SJSA1 (cell line): ENCODE measurements at places on chromosomes 12 and 14. TPM values are rescaled to one million over a fixed set of nuclear protein-coding genes. Genes with fewer than 3 reads are reported as not detected.

- peaks cover 35% of the 10 kb centered on the region for H3K36me3 ChIP-seq
- H3K27me3 ChIP-seq: no peaks in the 10 kb centered on the region
- peak within 1 kb of the TSS; percentile 34 for H3K27ac ChIP-seq
- peak; percentile 99 for DNase-seq
- peaks cover 14% of the 10 kb centered on the region for H3K4me1 ChIP-seq
Observed at GRCh38 chr12:53180220-53180930, at the start of the genes CSAD and ZNF740. CSAD (minus strand) TSS chr12:53180925; CDS start chr12:53173470, 7,455 bp downstream. ZNF740 (plus strand) TSS chr12:53180722; CDS start chr12:53181984, 1,262 bp downstream.

The ASB2 gene
- total RNA-seq: 14.9 and 22.0 TPM in 2 replicates

DNA sequence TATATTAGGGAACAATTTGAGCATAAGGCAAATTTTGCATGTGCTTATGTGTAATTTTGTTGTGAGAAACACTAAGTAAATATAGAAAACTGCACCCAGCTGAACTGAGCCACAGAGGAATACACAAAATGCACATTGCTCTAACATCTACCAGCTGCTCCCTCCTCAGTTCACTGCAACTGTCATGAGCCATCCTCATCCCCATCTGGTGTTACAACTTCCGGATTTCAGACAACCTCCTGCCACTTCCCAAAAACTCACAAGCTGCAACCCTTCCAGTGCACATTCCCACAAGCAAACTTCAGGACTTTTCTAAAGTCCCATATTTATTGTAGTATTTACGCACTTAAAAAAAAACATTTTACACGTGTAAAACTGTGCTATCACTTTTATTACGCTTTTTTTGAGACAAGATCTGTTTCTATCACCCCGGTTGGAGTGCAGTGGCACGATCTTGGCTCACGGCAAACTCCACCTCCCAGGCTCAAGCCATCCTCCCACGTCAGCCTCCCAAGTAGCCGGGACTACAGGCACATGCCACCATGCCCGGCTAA is 169.1 kb upstream of the TBX3 start:
- no peak for DNase-seq
- no peaks in the 10 kb centered on the region for H3K27me3 ChIP-seq
- H3K36me3 ChIP-seq: no peaks in the 10 kb centered on the region
- H3K4me1 ChIP-seq: peaks cover 8% of the 10 kb centered on the region; the same call in 1 of the 2 replicates

The RNU7-1 gene
- not detected in 2 replicates for total RNA-seq

DNA sequence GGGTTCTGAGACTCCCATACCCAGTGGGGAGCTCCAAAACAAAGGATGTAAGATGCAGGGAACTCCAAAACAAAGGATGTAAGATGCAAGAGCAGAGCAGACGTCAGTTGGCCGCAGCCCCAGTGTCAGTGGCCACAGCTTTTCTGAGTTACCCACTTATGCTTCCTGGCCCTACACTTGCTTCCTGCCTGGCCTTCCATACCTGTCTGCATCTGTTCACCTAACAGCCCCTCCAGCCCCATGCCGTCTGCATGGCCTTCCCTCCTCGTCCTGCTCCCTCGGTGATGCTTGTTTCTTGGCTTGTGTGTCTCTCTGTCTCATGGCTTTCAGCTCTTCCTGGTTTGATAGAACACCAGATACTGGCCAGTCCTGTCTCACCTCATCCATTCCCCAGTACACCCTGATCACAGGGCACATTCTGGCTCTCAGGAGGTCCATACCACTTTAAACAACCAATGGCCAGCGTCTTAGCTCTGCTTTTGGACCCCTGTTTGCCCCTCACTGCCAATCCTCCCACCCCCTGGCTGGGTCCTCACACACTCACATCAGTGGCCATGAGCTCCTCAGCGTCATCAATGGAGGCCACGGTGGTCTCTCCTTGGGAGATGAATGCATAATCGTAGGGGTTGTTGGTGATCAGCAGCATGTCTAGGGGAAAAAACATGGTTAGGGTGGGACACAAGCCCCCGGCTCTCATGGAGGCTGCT is 5.3 kb downstream of the MYH7 start:
- no peaks in the 10 kb centered on the region for H3K4me1 ChIP-seq
- DNase-seq: no peak
- H3K36me3 ChIP-seq: no peaks in the 10 kb centered on the region

The KRT6C gene
- not detected in 2 replicates for total RNA-seq

The SYT1 gene
- 23.9 and 31.9 TPM in 2 replicates for total RNA-seq

GRCh38 chr12:67754933-67755697 is 106.6 kb downstream of the DYRK2 start:
- no peaks in the 10 kb centered on the region for H3K27me3 ChIP-seq
- no peaks in the 10 kb centered on the region for H3K36me3 ChIP-seq
- DNase-seq: no peak
- no peak overlapping the region for H3K27ac ChIP-seq
- peaks cover 9% of the 10 kb centered on the region for H3K4me1 ChIP-seq

GRCh38 chr12:65903691-65904383 is 79.6 kb downstream of the HMGA2 start:
- peaks cover 6% of the 10 kb centered on the region; the same call in 1 of the 2 replicates for H3K4me1 ChIP-seq
- no peak overlapping the region for H3K4me3 ChIP-seq
- no peak overlapping the region for H3K27ac ChIP-seq
